Stimulated activated naive CD8-positive, alpha-beta T cell treated with anti-CD3 and anti-CD28 coated beads, Interleukin-15, Interleukin-2, amounts not matched to agents 100 U/mL and 50 U/mL, for 24 hours (primary cell): ENCODE measurements at places on chromosomes 1 and 21.
A peak's percentile ranks its signal among the peaks of the same experiment; 100 is the strongest.

DNA sequence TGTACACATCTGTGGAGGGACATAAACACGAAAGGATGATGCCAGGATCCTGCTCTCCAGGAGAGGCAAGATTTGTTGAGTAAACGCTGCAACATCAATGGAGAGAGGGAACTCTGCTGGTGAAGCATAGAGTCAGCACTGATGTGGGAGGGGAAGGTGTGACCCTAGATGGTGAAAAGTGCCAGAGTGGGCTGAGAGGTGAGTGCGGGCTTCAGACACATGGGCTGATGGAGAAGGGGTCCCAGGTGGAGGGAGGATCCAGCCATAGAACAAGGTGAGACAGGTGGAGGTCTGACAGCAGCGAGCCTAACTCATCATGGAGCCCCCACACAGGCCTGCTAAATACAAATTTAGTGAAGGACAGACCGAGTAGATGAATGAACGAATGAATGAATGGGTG, 9.7 kb downstream of the RD3 start:
- DNase-seq = no peak

DNA sequence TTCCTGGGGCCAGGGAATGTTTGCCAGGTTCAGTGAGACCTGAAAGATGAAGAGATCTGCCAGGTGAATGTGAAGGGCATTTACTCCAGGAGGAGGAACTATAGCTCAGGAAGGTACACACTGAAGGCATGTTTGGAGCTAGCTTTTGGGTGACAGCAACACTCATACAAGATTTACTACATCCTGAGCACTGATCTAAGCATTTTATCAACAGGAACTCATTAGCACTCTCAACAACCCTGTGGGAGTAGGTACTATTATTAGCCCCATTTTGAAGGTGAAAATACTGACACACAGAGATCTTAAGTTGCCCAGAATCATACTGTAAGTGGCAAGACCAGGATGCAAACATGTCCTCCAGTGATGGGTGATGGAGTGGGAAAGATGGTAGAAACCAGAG, 6.7 kb downstream of the GADD45A start:
- no peak for DNase-seq

- DNase-seq = no peak
Measured at GRCh38 chr1:93488207-93488606, 40.3 kb downstream of the FNBP1L start.

DNA sequence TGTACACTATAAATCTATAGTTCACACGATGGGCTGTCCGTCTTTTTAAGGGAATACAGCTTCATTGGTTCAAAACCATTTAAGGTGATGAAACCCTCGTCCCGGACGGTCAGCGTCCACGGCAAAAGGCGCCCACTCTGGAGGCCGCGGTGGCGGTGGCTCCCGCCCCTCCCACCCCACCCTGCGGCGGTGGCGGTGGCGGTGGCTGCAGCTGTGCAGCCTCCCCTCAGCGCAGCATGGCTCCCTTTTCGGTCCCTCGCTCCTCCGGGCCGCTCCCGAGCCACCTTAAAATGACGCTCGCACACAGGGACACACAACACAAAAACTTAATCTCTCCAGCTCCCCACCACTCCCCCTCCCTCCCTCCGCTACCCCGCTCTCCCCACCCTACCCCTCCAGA, 69.1 kb downstream of the WLS start:
- no peak for DNase-seq

- DNase-seq = no peak
Measured at GRCh38 chr1:182677397-182678098, 6.8 kb downstream of the RGS8 start.

- peak; percentile 57 for DNase-seq
Measured at GRCh38 chr1:151838222-151839081, 1.2 kb downstream of the C2CD4D start.

- DNase-seq = no peak
Measured at GRCh38 chr1:21911205-21912001, 25.7 kb downstream of the HSPG2 start.

DNA sequence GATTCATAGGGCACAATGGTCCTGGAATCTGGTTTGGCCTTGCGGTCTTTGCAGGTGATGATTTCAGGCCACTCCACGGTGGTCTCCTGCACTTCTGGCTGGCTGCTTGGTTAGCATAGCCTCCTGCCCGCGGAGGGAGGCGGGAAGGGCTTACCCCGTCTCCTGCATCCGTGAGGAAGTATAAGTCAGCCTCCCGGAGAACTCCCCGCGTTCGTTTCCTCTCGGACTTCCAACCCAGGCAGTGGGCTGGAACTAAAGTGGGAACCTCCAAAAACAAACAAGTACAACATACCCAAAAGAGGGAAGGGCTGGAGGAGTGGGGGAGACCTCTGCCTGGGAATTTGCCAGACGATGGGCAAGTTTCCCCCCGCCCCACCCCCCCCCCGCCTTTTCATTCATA, 939 bp upstream of the CCN1 start:
- DNase-seq = no peak

- DNase-seq = no peak
Measured at GRCh38 chr1:227428803-227429202, 110.5 kb upstream of the CDC42BPA start.

GRCh38 chr1:155322571-155322952, 1.9 kb downstream of the RUSC1 start:
- DNase-seq = peak; percentile 29

- no peak for DNase-seq
Measured at GRCh38 chr1:230099465-230099864, 32.4 kb downstream of the GALNT2 start.
